Frontal cortex (tissue), 4 donors: ENCODE measurements at places on chromosomes 7 and 10. TPM values are rescaled to one million over a fixed set of nuclear protein-coding genes. Genes with fewer than 3 reads are reported as not detected.

DNA sequence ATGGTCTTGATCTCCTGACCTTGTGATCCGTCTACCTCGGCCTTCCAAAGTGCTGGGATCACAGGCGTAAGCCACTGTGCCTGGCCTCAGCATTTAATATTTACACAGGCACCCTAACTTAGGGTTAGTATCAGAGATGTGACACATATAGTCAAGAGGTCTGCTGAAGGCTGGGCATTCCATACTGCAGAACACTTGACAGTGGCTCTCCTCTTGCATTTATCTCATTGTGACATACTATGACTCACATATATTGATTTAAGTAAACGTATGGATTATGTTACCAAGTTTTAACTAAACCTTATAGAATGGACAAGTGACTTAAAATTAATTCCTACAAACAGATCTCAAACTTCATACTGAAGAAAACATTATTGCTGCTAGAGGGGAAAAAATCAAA is 36.6 kb downstream of the BRAF start:
- no peak for DNase-seq

DNA sequence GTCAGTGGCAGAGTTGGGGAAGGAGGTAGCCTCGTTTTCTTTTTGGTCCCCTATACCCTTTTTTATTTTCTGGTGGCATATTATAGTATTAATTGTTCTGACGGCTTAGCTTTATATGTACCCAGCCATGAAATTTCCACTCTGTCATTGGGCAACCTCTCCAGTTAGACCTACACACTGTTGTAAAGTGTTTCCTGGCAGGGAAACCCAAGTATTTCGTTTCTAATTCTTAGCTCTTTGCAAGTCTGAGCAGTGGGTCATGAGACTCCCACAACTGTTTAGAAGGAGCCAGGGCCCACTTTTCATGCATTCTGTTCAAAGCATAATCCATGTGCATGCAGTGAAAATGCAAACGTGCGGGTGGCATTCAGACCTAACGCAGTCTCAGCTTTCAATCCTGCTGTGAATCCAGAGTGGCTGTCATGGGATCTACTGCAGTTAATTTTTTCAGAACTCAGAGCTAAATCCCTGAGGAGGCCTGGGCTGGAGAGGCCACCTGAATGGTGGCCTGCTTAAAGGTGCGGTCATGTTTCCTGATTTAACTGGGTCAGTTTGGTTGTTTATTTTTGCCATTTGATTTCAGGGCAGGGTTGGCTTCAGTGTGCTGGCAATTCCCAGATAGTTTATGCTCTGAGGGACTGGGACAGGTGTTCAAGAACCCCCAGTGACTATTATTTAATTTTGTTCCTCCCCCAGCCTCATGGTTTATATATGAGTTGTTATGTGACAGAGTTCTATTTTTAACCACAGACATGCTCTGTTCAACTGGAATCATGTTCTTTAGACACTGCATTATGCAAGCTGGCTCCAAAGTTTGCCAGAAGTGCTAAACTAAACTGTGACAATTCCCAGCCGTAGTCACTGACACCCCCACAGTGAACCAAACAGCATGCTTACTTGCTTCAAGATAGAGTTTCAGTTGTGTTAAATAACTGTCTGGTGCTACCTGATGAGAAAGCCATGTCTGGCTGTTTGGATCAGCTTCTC is 27.4 kb upstream of the SYPL1 start:
- no peak for DNase-seq

GRCh38 chr7:129949292-129950133 is 3.2 kb downstream of the UBE2H start:
- DNase-seq, result no peak

DNA sequence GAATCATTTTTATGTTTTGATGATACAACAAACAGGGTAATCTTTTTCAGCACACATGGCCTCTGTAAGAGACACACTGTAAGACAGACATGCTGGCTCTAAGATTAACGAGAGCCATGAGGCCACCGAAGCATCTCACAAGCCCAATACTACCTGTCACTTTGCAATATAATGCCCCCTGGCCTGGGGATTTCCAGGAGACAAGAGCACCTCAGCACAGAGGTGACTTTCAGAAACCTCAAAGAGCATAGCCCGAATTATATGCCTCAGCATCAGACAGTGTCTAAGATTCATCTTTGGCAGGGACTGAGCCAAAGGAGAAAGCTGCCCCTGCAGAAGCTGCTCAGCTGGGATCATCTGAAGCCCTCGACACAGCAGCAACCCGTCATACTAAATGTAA is 44.2 kb upstream of the TMEM213 start:
- no peak for DNase-seq

Gene NUPR2
- total RNA-seq, result not detected
